Stimulated activated CD8-positive, alpha-beta memory T cell treated with anti-CD3 and anti-CD28 coated beads, Interleukin-4, amount 100 ng/mL, for 4 hours (primary cell): ENCODE measurements at places on chromosomes 4 and X.

DNA sequence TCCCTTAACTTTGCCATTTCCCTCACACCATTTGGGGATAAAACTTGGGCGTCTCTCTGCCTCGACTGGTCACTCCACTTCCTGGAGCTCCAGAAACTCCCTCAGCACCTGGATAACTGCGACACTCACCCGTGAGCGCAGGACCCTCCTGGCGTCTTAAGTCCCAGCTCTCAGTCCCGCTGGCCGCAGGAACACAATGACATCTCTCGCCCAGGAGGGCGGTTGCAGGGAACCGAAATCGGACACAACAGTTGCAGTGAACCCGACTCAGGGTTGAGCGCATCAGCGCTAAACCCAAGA is 370.9 kb upstream of the SMIM31 start:
- DNase-seq: no peak

DNA sequence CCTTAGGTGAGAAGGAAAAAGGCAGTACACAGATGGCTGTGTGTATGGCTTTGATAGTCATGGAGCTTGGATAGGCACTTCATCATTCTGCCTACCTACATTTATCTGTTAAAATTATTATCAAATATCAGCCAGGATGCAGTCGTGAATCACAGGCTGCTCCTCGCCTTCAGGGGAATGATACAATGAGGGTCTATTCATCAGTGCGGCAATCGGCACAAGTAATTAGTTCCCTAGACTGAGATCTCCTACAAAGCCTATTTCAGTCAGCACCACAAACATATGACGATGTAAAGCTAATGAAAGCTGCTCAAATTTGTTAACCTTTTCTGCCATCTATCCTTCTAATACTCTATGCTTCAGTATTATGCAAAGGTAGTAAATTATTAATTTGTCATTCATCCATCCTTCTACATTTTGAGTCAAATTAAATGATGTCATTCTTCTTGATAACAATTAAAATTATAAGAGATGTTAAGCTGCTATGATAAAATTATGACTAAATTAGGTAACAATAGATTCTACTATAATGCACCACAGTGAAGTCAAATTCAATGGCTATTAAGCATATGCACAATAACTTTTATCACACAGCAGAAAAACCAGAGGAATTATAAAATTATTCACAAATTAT is 19.0 kb downstream of the MAB21L2 start:
- DNase-seq: no peak

DNA sequence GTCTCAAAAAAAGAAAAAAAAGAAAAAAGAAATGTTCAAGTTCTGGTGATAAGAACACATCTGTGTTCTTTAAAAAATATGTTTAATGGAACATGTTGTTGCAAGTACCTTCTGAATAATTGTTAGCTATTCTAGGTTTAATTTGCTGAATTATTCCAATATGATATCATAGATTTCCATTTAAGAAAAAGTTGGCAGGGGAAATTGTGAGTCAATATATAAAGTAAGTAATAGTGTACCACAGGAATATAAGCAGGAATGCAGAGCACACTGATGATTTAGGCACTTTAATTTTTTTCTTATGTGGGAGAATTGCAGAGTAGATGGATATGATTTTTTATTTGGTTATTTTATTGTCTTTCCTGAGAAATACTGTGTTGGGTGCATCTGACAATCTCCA is 190.7 kb downstream of the RPA4 start:
- DNase-seq: no peak

DNA sequence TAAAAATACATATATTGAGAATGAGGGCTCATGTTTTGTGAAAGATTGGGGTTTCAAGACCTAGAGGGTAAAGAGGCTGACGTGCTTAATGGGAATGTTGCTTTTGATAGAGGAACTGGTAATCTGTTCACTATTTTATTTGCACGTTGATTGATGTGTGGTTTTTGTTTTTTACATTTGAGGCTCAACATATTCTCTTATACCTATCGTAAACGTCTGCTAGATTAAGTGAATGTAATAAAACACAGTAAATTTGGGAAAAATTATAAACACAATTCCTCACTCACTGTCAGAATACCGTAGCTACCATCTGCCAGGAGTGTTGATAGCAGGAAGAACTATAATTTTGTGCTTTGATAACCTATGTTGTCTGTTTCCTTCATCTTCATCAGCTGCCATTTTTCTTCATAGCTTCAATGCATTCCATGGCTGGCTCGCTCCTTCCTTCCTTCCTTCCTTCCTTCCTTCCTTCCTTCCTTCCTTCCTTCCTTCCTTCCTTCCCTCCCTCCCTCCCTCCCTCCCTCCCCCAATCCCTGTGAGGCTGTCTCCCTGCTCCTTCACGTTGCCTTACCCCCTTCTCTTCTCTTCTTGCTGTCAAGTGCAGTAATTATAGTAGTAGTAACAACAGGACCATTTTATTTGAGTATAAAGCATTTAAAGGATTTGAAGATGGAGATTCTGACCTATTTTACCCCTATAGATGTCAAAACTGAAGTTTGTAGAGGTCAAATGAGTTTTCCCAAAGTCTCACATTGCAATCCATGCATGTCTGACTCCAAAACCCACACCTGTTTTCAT is 20.3 kb downstream of the KIT start:
- no peak for DNase-seq

DNA sequence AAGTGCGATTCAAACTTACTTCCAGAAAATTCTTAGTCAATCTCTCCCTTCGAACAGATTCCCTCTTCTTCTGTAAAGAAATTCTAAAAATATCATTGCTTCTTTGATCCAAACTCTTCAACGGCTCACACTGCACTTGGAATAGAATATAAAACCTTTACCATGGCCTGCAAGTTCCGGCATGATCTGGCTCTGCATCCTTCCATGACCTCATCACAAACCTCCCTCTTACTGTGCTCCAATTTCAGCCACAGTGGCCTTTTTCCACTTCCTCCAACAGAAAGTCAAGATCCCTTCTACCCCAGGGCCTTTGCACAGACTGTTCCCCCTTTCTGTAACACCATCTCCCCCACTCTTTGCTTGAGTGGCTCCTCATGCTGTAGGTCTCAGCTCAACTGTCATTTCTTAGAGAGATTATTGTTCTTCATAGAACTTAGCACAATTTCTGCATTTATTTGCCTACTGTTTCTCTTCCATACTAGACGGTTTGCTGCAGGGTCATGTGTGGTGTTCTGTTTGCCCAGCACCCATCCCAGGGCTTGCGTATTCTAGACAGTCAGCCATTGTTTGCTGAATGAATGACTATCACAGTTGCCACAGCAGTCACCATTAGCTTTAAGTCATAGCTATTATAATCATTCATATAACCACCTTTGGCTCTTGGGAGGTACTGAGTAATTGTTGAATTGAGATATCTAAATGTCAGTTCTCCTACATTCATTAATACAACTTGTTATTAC is 1.9 kb upstream of the STOX2 start:
- no peak for DNase-seq
